ENCODE measurements at places on chromosomes 16 and 17.

- peak; percentile 29 for DNase-seq
These were observed 484 bp downstream of the FZD2 start for GRCh38 chr17:44557651-44558285.

GRCh38 chr17:79263191-79263590 is 188.6 kb downstream of the ENGASE start:
- no peak for DNase-seq

DNA sequence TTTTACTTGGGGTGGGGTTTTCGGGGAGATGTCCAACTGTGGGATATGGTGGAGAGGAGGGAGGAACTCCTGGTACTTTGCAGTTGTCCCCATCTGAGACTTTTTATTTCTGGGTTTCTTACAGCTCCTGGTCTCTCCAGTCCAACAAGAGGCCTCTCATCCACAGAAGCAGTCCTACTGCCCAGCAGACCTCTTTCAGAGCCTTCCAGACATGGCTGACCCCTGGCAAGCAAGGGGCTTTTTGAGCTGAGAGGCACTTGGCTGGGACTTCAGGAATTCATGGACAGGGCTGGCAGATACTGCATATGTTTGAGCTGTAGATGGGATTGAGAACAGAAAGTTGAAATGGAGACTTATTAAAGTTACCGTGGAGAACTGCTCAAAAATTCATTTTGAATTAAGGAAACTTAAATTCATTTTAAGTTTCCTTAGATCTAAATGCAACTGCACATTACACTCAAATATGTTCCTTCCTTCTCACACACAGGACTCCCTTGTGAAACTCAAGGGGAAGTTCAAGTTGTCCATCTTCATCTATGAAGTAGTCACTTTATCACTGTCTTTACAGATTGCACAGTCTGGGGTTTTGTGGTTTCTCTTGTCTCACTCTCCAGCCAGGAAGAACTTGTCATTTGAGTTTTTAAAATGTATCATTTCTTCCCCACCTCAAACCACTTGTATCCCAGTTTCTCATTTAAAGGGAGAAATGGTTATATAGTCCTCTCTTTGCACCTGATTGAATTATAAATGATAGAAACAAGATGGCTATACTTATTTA is 1.1 kb downstream of the LASP1NB start:
- no peak for DNase-seq

DNA sequence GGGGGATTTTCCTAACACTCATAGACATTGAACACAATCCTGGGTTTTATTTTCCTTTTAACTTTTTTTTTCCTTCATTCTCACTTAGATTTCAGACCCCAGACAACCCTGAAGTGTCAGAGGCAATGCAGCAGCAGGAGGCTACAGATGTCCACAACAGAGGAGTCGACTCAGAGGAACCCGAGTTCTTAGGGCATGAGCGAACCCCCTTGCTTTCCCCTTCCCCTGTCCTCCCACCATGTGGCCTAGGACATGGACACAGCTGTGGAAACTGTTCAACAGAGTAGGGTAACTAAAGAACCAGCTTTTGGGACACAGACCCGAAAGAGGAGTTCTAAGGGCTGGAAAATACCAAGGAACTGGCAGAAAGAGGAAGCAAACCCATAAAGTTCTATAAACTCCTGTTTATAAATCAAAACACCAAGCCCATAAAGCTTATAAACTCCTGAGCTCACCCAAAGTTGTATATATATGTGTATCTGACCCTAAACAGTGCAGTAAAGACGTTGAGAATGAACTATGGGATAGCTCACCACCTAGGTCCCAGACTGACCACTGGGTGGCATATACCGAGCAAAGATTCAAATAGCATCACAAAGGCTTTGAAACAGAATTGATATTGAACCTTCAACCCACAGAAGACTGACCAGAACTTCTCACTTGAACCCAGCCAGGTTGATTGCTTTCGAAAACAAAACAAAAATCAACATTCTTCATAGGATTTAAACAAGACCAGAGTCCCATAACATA is 33.9 kb downstream of the CMTM4 start:
- no peak for DNase-seq

- no peak for DNase-seq
These were observed 208.4 kb downstream of the IRF8 start for GRCh38 chr16:86107215-86107825.

DNA sequence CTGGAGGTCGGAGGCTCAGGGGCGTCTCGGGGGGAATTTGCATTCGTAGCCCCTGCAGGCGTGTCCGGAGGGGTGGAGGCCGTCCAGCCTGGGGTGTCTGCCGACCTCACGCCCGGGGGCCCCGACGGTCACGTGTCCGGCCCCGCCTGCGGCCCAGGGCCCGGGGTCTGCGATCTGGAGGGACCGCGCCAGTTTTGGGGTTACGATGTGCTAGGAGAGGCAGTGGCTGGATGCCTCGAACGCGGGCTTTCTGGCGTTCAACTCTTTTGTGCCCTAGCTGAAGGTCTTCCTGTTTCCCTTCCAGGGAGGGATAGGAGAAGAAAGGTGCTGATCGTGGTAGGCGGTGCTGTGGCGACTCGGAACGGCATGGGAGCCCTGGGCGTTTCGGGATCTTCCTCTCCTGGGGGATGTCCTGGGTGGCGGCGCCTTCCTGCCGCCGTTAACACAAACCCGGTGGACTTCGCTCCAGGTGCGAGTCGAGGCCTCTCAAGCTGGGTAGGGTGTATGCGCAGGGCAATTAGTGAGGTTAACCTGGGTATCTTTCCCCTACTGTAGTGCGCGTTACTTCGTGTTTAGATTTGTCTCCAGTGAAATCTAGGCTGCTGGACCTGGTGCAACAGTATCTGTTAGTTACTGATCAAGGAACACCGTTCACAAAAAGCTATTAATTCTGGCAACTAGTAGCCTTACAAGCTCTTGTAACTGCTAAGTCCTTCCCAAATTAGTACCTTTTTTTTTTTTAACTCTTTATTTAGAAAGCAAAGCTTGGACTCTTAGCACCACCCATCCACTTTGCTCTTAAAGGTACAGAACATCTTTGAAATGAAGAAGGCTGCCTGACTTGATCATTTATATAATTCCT is 1.3 kb downstream of the AKAP1 start:
- peak; percentile 42 for DNase-seq

DNA sequence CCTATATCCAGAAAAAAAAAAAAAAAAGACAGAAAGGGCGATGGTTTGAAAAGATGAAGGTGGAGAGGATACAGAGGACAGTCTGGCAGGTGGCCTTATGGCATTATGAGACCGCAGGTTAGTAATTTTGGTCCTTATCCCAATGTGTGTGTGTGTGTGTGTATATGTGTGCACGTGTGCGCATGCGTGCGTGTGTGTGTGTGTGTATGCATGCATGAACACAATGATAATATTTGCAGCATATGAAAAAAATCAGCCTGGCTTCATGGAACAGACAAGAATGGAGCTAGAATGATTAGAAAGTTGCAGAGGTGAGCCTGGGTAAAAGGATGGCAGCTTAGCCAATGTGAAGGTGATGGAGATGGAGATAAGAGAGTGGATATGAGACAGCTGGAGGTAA is 83.4 kb downstream of the LYRM1 start:
- no peak for DNase-seq

- DNase-seq = no peak
These were observed 52.1 kb upstream of the CACNG5 start for GRCh38 chr17:66782851-66783250.

- no peak for DNase-seq
These were observed 14.0 kb downstream of the C16orf74 start for GRCh38 chr16:85736921-85737320.

DNA sequence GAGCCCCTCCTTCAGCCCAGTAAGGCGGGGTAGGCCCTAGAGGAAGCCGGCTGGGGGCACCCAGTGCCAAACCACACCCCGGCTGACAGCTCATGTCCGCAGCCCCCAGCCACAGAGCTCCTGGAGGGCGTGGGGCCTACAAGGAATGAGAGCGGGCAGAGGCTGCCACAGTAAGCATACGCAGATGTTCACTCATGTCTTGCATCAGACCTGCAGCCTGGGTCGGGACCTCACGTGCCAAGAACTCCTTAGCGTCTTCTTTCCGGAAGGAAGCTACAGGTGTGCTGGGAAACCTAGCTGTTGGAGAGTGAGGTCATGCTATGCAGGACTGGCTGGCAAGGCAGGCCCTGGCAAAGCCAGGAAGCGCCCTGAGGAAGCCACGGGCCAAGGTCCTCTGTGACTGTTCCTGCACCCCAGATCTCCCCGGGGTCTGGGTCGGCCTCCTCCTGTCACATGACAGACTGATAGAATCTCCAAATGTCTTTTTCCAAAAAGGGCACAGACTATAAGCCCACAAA is 1.6 kb downstream of the ZNF598 start:
- no peak for DNase-seq

DNA sequence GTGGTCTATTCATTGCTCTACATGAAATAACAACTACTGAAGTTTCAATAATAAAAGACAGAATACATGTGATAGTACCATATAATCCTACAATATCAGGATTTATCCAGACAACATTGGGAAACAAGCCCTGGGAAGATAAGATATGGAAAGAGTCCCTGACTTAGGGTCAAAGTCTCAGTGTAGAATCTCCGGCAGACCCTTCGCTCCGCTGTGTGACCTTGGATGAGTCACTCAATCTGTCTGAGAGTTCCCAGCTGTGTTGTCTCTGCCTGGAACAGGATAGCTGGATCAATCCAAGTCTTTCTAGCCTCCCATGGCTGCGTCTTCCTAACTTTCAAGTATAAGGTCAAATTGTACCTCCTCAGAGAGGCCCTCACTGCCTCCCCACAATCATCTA is 335.9 kb downstream of the TMEM114 start:
- DNase-seq = no peak

- no peak for DNase-seq
These were observed 2.2 kb upstream of the BAHCC1 start for GRCh38 chr17:81392909-81393654.

DNA sequence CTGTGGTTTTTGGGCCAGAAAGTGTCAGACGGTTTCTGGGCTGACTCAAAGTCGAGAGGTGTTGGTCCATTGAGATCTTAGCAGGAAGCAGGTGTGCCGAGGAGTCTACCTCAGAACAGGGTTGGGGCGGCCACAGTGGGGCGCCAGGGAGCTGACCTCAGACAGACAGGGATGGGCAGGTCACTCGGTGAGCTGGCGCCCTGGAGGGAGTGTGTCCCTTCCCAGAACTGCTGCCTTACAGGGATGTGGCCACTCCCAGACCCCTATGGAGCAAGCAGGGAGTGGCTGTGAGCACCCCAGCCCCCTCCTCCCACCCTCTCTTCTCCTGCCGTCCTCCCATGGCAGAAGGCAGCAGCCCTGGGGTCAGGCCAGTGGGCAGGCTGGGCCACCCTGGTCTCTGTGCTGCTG is 14.0 kb upstream of the DPEP1 start:
- DNase-seq = peak; percentile 17

- no peak for DNase-seq
These were observed 6.7 kb upstream of the TLCD3A start for GRCh38 chr17:725746-726145.
